ENCODE measurements at places on chromosomes 7 and 10. TPM values are rescaled to one million over a fixed set of nuclear protein-coding genes. Genes with fewer than 3 reads are reported as not detected.

SLC29A4 gene
- 0.67 TPM for polyA plus RNA-seq

RSPH10B gene
- polyA plus RNA-seq, result 0.54 TPM

TLX1 gene
- polyA plus RNA-seq, result 11.7 TPM

LIPM gene
- polyA plus RNA-seq, result not detected

NODAL gene
- not detected for polyA plus RNA-seq

All from spleen (tissue), 13 donors.